ENCODE measurements at places on chromosomes 5 and 9. TPM values are rescaled to one million over a fixed set of nuclear protein-coding genes. Genes with fewer than 3 reads are reported as not detected.
A peak's percentile ranks its signal among the peaks of the same experiment; 100 is the strongest.

GRCh38 chr5:141439411-141440141, 9.3 kb downstream of the PCDHGA12 start:
- no peaks in the 10 kb centered on the region for H3K4me1 ChIP-seq
- no peak for DNase-seq
- no peak overlapping the region for H3K4me3 ChIP-seq
- no peak overlapping the region for H3K27ac ChIP-seq

GRCh38 chr9:104027295-104027694, 66.8 kb upstream of the SMC2 start:
- no peaks in the 10 kb centered on the region for H3K27me3 ChIP-seq
- no peak overlapping the region for H3K27ac ChIP-seq
- no peak overlapping the region for H3K4me3 ChIP-seq
- no peaks in the 10 kb centered on the region for H3K36me3 ChIP-seq
- no peak for DNase-seq

GRCh38 chr5:65861830-65862241, 64.5 kb upstream of the ERBIN start:
- DNase-seq: no peak
- no peak overlapping the region for H3K27ac ChIP-seq
- H3K36me3 ChIP-seq: no peaks in the 10 kb centered on the region
- H3K4me3 ChIP-seq: no peak overlapping the region
- no peaks in the 10 kb centered on the region for H3K27me3 ChIP-seq

The RASGRF2 gene
- 8.2 TPM for total RNA-seq

The ZNF462 gene
- 27.0 TPM for total RNA-seq

- H3K27me3 ChIP-seq: no peaks in the 10 kb centered on the region
- H3K36me3 ChIP-seq: no peaks in the 10 kb centered on the region
- H3K27ac ChIP-seq: no peak overlapping the region
- no peaks in the 10 kb centered on the region for H3K4me1 ChIP-seq
- no peak overlapping the region for H3K4me3 ChIP-seq
These were observed 174.9 kb upstream of the PAPPA start for GRCh38 chr9:115978659-115979096.

GRCh38 chr5:145350513-145350912, 484.6 kb downstream of the PRELID2 start:
- peak; percentile 56 for DNase-seq
- H3K36me3 ChIP-seq: no peaks in the 10 kb centered on the region
- no peak overlapping the region for H3K4me3 ChIP-seq
- H3K27me3 ChIP-seq: no peaks in the 10 kb centered on the region
- no peak overlapping the region for H3K27ac ChIP-seq

The CCL27 gene
- not detected for total RNA-seq

GRCh38 chr5:76811214-76811613, 7.6 kb upstream of the F2RL1 start:
- no peak overlapping the region for H3K27ac ChIP-seq
- no peak for DNase-seq
- H3K4me3 ChIP-seq: no peak overlapping the region
- no peaks in the 10 kb centered on the region for H3K36me3 ChIP-seq
- H3K4me1 ChIP-seq: peaks cover 27% of the 10 kb centered on the region

The SLC1A3 gene
- total RNA-seq: 0.44 TPM

The UNC5A gene
- 0.22 TPM for total RNA-seq

GRCh38 chr9:124747065-124747464, 24.0 kb downstream of the NR6A1 start:
- no peak for DNase-seq
- peaks cover 1% of the 10 kb centered on the region for H3K27me3 ChIP-seq
- no peak overlapping the region for H3K4me3 ChIP-seq
- H3K36me3 ChIP-seq: no peaks in the 10 kb centered on the region
- no peaks in the 10 kb centered on the region for H3K4me1 ChIP-seq

DNA sequence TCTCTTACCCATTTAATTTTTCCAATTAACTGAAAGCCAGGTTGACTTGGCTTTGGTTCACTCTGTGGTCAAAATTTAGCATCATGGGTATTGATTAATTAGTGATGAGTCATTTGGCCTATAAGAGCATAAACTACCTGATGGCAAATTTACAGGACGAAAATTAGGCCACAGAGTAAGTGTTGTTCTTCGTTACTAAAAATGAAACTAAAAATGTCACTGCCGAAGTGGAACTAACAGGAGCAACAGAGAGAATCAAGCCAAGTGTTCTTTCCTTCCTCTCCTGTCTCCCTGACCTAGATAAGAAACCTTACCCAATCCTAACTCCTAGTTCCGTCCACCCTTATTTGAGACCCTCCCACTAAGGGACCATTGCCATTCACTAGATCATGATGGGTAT, 176.9 kb downstream of the RAB3C start:
- peaks cover 10% of the 10 kb centered on the region for H3K4me1 ChIP-seq
- no peak overlapping the region for H3K4me3 ChIP-seq
- no peaks in the 10 kb centered on the region for H3K36me3 ChIP-seq
- peak; percentile 39 for DNase-seq

All from endothelial cell of umbilical vein (primary cell).